Activated naive CD8-positive, alpha-beta T cell treated with anti-CD3 and anti-CD28 coated beads, Interleukin-2, amount 10 ng/mL, durations not matched to agents 7 days and 5 days (primary cell): ENCODE measurements at places on chromosomes 12 and 14.

- peaks cover 2% of the 10 kb centered on the region for H3K27me3 ChIP-seq
- DNase-seq = no peak
Measured at GRCh38 chr12:128940974-128941373, 87.7 kb downstream of the GLT1D1 start.

- H3K27ac ChIP-seq = no peak overlapping the region
- H3K27me3 ChIP-seq = peaks cover 5% of the 10 kb centered on the region
- DNase-seq = no peak
- peaks cover 1% of the 10 kb centered on the region for H3K4me1 ChIP-seq
- H3K4me3 ChIP-seq = no peak overlapping the region
Measured at GRCh38 chr12:69642531-69642930, 31.8 kb upstream of the LRRC10 start.

GRCh38 chr14:25121337-25122129 lies 71.6 kb upstream of the STXBP6 start:
- H3K4me1 ChIP-seq = no peaks in the 10 kb centered on the region
- H3K27ac ChIP-seq = no peak overlapping the region
- DNase-seq = no peak
- no peak overlapping the region for H3K4me3 ChIP-seq
- peaks cover 3% of the 10 kb centered on the region for H3K27me3 ChIP-seq
- no peaks in the 10 kb centered on the region for H3K36me3 ChIP-seq

DNA sequence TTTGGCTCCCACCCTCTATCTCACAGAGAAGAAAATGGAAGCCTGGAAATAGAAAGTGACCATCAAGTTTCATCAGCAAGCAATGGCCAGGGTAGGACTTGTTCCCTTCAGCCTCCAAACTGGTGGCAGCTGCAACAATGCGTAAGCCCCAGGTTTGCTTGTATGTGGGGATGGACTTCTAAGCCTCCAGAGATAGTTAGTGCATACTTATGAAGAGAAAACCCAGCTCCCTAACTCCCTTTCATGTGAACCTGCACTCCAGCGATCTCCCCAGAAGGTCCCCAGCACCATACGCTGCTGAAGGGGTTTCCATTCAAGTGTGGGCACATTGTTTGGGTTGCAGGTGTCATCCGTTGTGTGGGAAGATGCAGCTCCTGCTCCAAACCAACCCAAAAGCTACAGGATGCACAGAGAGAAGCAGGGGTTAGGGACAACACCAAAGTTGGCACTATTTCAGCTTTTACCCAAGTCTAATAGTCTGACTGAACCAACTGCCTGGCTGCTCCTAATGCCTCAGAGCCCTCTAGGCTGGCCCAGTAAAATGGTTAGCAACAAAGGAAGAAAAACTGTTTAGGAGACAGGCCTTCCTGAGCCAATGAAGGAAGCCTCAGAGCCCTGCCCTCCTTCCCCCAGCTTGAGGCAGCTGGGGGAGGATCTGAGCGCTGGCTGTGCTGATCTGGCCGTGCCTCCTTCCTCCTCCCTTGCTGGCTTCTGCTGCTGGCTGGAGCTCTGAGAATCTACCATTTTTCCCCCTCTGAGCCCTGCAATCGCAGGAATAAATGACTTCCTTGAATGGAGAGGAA lies 12.3 kb downstream of the ZFP36L1 start:
- H3K27me3 ChIP-seq = no peaks in the 10 kb centered on the region
- H3K36me3 ChIP-seq = peaks cover 4% of the 10 kb centered on the region
- DNase-seq = peak; percentile 62
- H3K4me1 ChIP-seq = peaks cover 58% of the 10 kb centered on the region
- H3K27ac ChIP-seq = peak overlapping the region; percentile 96
- H3K4me3 ChIP-seq = peak overlapping the region; percentile 86

DNA sequence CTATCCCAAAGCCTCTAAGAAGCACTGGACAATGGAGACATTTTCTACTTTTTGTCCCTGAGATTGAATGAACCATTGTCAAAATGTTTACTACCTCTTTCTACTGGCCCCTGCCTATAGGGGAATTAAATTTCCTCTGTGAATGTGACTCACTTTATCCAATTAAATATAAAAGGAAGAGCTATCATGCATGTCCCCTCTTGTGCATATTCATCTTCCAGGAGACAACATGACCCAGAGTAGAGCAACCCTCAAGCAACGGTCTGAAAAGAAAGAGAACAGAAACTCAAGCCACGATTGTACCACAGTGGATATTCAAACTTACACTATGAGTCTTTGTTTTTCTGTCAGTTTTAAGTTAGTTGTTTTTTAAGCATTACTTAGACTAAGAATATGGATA lies 938.4 kb upstream of the ATXN7L3B start:
- no peak for DNase-seq
- H3K4me3 ChIP-seq = no peak overlapping the region
- no peaks in the 10 kb centered on the region for H3K36me3 ChIP-seq
- H3K27me3 ChIP-seq = no peaks in the 10 kb centered on the region

GRCh38 chr14:101563654-101564443 lies 2.6 kb downstream of the DIO3 start:
- peaks cover 7% of the 10 kb centered on the region for H3K36me3 ChIP-seq
- DNase-seq = no peak

DNA sequence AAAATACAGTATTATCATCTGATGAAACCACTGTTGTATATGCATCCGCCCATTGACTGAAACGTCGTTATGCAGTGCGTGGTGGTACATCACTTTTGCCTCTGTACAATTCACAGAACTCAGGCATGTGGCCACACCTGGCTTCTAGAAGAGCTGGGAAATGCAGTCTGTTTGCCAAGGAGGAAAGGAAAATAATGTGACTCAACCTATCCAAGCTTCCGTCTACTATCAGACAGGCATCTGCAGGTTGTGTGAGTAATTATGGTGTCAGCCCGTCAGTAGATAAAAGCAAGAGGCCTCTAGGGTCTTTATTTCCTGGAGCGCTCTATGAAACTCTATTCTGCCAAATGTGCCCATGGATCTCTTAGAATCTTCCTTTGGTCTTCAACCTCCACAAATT lies 111.6 kb downstream of the BBS10 start:
- H3K27ac ChIP-seq = no peak overlapping the region
- DNase-seq = no peak
- no peak overlapping the region for H3K4me3 ChIP-seq
- H3K27me3 ChIP-seq = peaks cover 3% of the 10 kb centered on the region
- no peaks in the 10 kb centered on the region for H3K4me1 ChIP-seq

DNA sequence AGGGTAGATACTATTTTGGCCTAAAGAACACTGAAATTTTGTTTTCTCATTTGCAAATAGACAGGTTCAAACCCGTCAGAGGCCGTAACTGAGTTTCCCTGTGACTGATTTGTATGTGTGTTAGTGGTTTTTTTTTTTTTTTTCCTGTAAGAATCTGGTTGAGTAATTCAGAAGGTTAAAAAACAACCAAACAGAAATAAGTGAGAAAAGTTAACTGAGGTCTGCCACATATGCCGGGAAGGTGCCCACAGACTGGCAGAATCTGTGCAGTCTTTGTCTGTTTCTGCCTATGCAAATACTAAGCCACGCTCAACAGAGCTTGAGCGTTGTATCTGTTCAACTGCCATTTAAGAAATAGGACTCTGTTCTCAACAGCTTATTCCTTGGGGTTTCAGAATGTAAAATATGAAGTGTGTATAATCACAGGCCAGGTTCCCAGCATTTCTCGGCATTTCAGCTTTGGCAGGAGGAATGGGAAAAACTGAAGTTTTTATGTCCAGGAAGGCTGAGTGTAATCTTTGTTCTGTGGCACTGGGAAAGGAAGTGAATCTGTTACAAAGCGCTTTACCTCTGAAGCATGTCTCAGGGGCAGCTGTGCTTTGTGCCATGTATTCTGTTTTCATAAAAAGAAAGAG lies 181.9 kb downstream of the PRKCH start:
- H3K27ac ChIP-seq = peak overlapping the region; percentile 98
- no peaks in the 10 kb centered on the region for H3K27me3 ChIP-seq

- H3K27me3 ChIP-seq = peaks cover 32% of the 10 kb centered on the region
- H3K36me3 ChIP-seq = no peaks in the 10 kb centered on the region
- no peak overlapping the region for H3K27ac ChIP-seq
- H3K4me3 ChIP-seq = no peak overlapping the region
- H3K4me1 ChIP-seq = no peaks in the 10 kb centered on the region
- DNase-seq = no peak
Measured at GRCh38 chr14:99862136-99862535, 68.9 kb downstream of the EML1 start.

- no peaks in the 10 kb centered on the region for H3K36me3 ChIP-seq
- no peaks in the 10 kb centered on the region for H3K4me1 ChIP-seq
- H3K27me3 ChIP-seq = no peaks in the 10 kb centered on the region
- no peak overlapping the region for H3K4me3 ChIP-seq
- DNase-seq = no peak
Measured at GRCh38 chr14:49134940-49135339, 451.2 kb downstream of the RPS29 start.

- H3K27ac ChIP-seq = peak overlapping the region; percentile 41
- no peaks in the 10 kb centered on the region for H3K4me1 ChIP-seq
- no peak overlapping the region for H3K4me3 ChIP-seq
- no peak for DNase-seq
- peaks cover 6% of the 10 kb centered on the region for H3K27me3 ChIP-seq
Measured at GRCh38 chr14:90732139-90732538, 84.1 kb downstream of the TTC7B start.

DNA sequence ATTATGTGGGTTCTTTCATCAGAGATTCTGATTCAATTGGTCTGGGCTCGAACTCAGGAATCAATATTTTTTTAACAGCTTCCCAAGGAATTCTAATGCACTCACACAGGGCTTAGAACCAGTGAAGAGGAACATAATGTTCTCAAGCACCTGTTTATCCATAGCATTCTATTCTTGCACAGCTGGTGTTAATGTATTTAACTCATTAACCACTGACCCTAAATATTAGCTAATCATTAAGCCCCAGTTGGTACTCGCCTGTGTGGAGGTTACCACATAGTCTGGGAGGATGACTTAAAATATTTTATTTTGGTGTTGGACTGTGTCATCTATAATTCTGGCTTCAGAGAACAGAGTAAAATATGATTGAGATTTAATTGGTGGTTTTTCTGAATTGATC lies 45.3 kb downstream of the LRP6 start:
- no peaks in the 10 kb centered on the region for H3K36me3 ChIP-seq
- DNase-seq = no peak
- H3K4me3 ChIP-seq = no peak overlapping the region
- H3K27me3 ChIP-seq = peaks cover 43% of the 10 kb centered on the region
- no peak overlapping the region for H3K27ac ChIP-seq

DNA sequence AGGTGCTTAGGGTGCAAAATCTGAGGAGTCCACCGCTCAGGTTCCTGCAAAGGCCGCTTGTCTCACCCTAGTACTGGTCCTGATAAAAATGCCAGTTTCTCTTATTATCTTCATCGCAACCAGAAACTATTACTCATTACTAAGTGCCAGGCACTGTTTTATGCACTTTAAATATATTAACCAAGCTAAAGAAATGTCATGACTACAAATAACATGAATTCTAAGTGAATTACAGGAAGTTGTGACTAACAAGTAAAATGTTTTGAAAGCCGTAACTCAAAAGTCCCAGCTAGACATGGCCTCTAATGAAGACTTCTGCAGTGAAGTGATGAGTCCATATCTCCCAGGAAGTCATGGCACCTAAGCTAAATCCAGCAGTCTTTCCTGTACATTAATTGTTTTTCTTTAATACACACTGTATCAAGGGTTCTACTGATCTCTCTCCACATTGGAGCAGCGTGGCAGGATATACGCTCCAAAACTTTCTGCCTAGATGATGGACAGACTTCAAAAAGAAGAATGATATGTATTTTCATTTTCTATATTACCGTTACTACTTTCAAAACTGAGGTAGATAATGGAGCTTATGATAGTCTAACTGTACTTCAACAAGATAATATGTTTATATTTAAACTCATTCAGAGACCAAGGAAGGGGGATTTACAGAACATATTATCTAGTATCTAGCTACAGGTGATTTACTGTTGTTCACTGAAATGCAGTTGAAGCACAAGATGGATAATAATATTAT lies 117.3 kb upstream of the ARID2 start:
- H3K4me3 ChIP-seq = no peak overlapping the region
- DNase-seq = no peak
- no peak overlapping the region for H3K27ac ChIP-seq
- peaks cover 3% of the 10 kb centered on the region for H3K27me3 ChIP-seq

DNA sequence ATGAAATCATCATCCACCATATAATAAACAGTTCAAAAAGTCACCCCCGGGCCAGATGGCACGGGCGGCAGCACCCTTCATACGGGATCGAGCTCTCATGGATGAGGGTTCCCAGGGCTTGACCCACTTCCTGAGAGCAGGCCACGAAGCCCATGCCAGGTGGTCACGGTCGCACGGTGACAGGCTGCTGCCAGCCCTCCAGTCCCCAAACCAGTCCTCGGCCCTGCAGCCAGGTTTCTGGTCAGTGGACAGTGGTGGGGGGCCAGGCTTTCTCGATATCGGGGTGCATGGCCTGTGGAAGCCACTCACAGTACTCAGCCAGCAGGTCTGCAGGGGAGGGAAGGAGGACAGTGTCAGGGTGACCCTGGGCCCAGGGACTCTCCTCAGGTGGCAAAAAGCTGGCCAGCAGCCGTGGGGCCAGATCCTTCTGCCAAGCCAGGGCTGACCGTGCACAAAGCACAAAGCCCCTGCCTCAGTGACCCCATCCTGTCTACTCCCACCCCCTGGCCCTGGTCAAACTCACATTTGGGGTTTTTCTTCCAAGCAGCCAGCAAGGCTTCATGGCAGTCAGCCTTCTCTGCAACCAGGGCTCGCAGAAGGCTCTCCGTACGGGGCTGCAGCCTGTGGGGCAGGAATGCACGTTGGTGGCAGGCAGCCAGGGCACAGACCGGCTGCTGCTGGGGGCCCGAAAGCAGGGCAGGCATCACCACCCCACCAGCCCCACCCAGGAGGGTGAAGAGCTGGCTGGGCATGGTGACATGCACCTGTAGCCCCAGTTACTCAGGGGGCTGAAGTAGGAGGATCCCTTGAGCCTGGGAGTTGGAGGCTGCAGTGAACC lies 33.3 kb upstream of the UBC start:
- no peak for DNase-seq
- no peak overlapping the region for H3K27ac ChIP-seq

DNA sequence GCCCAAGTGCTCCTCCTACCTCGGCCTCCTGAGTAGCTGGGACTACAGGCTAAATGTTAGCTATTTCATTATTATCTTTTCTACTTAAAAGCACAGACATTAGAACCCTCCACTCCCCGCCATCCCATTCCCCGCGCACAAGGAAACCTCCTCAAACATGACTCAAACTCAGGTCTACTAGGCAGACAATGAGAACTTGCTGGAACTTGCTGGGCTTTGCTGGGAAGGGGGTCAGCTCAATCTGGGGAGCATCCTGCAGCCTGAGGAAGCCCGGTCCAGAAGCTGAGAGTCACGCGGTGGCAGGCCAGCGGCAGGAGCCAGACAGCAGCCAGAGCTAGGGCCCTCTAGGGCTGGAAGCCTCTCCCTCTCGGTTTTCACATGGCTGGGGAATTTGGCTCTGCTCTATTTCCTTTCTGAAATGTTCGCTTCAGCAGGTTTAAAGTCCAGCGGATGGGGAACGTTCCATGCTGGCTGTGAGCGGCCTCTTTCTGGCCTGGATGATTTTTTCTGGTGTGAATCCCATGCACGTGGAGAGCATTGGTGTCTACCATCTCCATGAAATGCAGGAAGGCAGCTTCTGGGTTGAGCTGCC lies 68.5 kb downstream of the SLC6A12 start:
- no peak overlapping the region for H3K4me3 ChIP-seq
- no peaks in the 10 kb centered on the region for H3K36me3 ChIP-seq
- DNase-seq = no peak
- H3K27me3 ChIP-seq = peaks cover 2% of the 10 kb centered on the region
- peaks cover 10% of the 10 kb centered on the region for H3K4me1 ChIP-seq
- peak overlapping the region; percentile 60 for H3K27ac ChIP-seq

GRCh38 chr12:92199819-92200576 lies 54.4 kb upstream of the BTG1 start:
- H3K27me3 ChIP-seq = no peaks in the 10 kb centered on the region
- no peak overlapping the region for H3K4me3 ChIP-seq
- H3K36me3 ChIP-seq = peaks cover 13% of the 10 kb centered on the region
- no peak for DNase-seq
- H3K4me1 ChIP-seq = no peaks in the 10 kb centered on the region
